Activated T-helper 1 cell treated with Interleukin-2 at 50 U/mL for 16 hours (primary cell): ENCODE measurements at places on chromosomes 3 and 15.

DNA sequence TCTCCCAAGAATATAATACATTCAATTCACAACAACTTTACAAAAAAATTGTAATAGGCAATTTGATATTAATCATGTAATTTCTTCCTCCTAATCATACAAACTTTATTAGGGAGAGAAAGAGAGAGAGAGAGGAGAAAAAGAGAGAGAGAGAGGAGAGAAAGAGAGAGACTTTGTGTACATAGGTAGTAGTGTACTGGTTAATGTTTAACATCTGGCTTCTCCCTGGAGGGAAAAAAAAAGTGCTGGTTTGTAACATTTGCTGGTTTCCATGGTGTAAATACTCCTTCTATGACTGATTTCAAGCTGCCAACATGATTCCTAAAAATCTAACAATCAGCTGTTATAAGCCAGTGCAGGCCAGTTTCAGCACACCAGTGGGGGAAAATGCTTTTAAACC, 98.0 kb upstream of the ARHGEF26 start:
- no peak for DNase-seq

- no peak for DNase-seq
These were observed 7.0 kb downstream of the RFTN1 start for GRCh38 chr3:16506451-16506850.

DNA sequence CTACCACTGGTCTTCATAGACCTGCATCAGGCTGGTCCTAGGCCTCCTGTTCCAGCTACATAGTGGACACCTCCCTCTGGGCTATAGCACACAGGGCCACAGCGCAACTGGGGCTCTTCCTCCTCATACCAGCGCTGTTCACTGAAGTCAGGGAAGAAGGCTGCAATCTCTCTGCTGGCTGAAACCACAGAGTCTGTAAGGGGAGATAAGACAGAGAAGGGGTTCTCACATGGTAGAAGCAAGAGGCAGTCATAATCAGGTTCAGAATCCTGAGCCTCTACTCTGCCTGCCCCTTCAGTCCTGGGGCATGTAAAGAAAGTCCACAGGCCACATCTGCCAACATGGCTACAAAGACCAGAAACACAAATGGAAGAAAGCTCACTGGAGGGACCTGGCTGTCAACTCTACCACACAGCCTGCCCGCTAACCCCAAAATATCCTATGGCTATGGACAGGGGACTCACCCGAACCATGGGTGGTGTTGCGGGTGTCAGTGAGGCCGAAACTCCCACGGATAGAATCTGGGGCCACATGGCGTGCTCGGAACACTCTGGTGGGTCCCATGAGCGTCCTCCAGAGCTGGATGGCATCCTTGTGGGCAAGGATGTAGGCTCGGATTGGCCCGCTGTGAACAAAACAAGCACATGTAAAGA, 38.7 kb downstream of the SPINK8 start:
- no peak for DNase-seq

DNA sequence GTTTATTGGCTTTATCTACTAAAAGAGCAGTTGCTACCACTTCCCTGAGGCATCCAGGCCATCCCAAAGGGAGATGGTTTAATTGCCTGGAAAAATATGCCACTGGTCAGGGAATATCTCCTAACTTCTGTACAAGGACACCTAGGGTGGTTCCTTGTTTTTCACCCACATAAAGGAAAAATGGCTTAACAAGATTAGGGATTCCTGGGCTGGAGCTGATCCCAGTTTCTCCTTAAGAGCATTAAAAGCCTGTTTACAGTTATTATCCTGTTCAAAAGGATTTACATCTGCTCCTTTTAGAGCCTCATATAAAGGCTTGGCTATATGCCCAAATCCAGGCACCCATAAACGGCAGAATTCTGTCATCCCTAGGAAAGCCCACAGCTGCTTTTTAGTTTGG, 70.2 kb upstream of the WNT7A start:
- no peak for DNase-seq

GRCh38 chr3:193372783-193373182, 5.8 kb downstream of the ATP13A5 start:
- DNase-seq: no peak

DNA sequence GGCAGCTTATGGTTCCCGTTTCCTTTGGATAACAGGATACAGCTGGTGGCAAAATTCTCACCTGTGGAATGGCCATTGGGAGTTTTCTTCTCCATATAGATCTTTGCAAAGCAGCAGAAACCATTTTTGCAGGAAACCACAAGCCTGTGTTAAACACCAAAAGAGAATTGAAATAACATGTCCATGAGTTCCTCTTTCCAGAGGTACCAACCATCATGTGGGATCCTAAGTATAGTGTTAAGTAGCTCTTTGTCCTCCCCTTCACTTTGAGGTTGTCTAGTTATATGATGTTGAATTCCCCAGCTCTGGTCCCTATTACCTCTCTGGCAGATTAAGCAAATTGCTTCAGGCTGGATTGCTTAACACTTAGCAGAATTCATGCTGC, 94.9 kb downstream of the AKAP13 start:
- DNase-seq: no peak

- DNase-seq: no peak
These were observed 117.6 kb upstream of the TBL1XR1 start for GRCh38 chr3:177314897-177315296.
